ENCODE measurements at places on chromosomes 7 and 10.

GRCh38 chr10:101323495-101323894 lies 30.5 kb upstream of the BTRC start:
- H3K36me3 ChIP-seq: no peaks in the 10 kb centered on the region
- peaks cover 42% of the 10 kb centered on the region for H3K27me3 ChIP-seq
- no peak overlapping the region for H3K27ac ChIP-seq
- peaks cover 3% of the 10 kb centered on the region for H3K4me1 ChIP-seq
- H3K4me3 ChIP-seq: no peak overlapping the region
- no peak for DNase-seq

- H3K4me3 ChIP-seq: no peak overlapping the region
- H3K36me3 ChIP-seq: no peaks in the 10 kb centered on the region
- DNase-seq: no peak
Measured at GRCh38 chr7:124051681-124052377, 19.0 kb upstream of the TMEM229A start.

DNA sequence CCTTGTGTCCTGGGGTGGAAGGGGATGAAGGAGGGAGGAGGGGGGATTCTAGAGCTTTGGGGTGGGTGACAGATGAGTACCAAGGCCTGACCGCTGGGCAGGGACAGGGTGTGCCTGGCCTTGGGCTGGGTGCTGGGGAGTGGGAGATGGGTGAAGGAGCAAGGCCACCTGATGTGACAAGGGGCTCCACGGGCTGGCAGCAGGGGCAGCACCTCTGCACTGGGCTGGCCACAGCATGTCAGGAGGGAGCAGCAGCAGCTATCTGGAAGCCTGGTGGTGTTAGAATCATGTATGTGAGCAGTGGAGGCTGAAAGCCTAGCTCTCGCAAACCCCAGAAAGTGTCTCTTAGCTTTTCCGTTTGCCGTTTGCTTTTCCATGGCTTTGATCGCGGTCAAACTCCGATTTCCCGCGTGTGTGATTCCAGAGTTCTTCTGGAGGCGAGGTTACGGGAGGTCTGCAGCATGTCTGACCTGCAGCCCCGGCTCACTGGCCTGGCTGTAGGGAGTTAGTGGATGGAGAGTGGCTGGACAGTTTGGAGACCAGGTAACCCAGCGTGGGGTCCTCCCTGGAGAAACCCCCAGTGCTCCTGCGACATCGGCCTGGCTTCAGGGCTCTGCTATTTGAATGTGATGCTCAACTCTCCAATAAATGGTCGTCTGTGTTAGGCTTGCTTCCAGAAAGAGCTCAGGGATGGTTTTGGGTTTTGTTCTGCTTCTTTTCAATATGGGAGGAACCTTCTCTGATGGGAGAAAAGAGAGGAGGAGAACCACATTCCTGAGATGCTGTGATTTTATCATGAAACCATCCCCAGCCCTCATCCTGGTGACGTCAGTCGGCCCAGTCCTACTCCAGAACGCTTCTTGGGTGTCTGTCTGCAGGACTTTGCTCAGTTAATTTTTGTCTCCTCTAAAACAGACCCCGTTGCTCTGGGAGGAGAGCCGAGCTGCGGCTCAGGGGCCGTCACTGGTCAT lies 105.5 kb downstream of the CUX1 start:
- peaks cover 19% of the 10 kb centered on the region for H3K4me1 ChIP-seq
- no peaks in the 10 kb centered on the region for H3K27me3 ChIP-seq
- H3K36me3 ChIP-seq: no peaks in the 10 kb centered on the region
- DNase-seq: no peak
- H3K4me3 ChIP-seq: no peak overlapping the region
- H3K27ac ChIP-seq: no peak overlapping the region

GRCh38 chr10:66564287-66564686 lies 361.5 kb upstream of the LRRTM3 start:
- no peak overlapping the region for H3K4me3 ChIP-seq
- no peaks in the 10 kb centered on the region for H3K27me3 ChIP-seq
- no peaks in the 10 kb centered on the region for H3K4me1 ChIP-seq
- no peak overlapping the region for H3K27ac ChIP-seq

GRCh38 chr7:123782071-123782798 lies 33.4 kb upstream of the WASL start:
- DNase-seq: no peak
- H3K4me3 ChIP-seq: no peak overlapping the region
- no peak overlapping the region for H3K27ac ChIP-seq
- H3K27me3 ChIP-seq: peaks cover 14% of the 10 kb centered on the region
- H3K36me3 ChIP-seq: no peaks in the 10 kb centered on the region

GRCh38 chr7:77258593-77258992 lies 59.0 kb upstream of the FGL2 start:
- DNase-seq: no peak

DNA sequence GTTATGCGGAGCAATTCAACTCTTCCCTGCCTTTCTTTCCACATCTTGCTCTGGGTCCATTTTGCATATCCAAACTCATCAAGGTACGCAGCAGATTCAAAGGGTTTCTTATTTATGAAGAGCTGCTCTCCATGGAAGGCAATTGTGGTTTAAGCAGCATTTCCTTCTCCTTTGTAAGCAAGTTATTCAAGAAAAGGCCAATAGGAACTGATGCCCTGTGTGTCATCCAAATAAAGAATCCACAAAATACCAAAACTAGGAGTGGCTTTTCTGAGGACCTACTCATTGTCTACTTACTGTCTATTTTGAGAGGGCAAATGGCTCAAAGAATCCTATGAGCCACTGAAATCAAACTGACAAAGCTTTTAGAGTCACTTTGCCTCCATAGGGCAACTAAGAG lies 253.1 kb downstream of the PTEN start:
- H3K27ac ChIP-seq: no peak overlapping the region
- no peaks in the 10 kb centered on the region for H3K36me3 ChIP-seq
- no peaks in the 10 kb centered on the region for H3K27me3 ChIP-seq
- DNase-seq: no peak

GRCh38 chr7:55387062-55387965 lies 22.2 kb downstream of the LANCL2 start:
- peaks cover 5% of the 10 kb centered on the region for H3K36me3 ChIP-seq
- no peak for DNase-seq

DNA sequence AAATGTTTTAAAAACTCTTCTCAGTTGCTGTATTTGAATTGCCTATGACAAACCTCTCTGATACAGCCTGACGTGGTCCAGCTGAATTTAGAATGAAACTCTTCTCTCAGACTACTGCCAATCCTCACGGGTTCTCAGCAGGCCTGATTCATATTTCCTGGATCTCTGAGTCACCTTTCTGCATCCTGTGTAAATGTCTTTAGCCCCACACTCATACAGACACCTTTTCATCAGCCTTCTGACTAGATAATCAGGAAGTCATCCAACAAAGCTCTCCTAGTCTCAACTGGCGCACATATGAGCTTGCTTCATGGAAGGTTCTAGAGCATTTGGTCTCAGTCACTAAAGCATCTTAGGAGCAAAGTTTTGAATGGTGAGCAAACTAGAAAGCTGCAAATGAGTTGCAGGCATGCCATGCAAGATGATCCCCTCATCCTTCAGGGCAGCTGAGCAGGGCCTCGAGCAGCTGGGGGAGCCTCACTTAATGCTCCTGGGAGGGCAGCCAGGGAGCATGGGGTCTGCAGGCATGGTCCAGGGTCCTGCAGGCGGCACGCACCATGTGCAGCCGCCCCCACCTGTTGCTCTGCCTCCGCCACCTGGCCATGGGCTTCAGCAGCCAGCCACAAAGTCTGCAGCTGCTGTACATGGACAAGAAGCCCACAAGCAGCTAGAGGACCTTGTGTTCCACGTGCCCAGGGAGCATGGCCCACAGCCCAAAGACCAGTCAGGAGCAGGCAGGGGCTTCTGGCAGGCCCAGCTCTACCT lies 182.8 kb downstream of the ARHGAP12 start:
- H3K4me3 ChIP-seq: no peak overlapping the region
- peaks cover 3% of the 10 kb centered on the region for H3K4me1 ChIP-seq
- H3K27ac ChIP-seq: no peak overlapping the region
- no peaks in the 10 kb centered on the region for H3K36me3 ChIP-seq

GRCh38 chr7:138935465-138936011 lies 45.7 kb downstream of the KIAA1549 start:
- H3K4me3 ChIP-seq: no peak overlapping the region
- no peak for DNase-seq
- peaks cover 2% of the 10 kb centered on the region for H3K4me1 ChIP-seq
- peaks cover 20% of the 10 kb centered on the region for H3K27me3 ChIP-seq
- H3K36me3 ChIP-seq: peaks cover 2% of the 10 kb centered on the region

GRCh38 chr10:130339091-130339490 lies 202.9 kb downstream of the GLRX3 start:
- H3K27ac ChIP-seq: no peak overlapping the region
- peaks cover 4% of the 10 kb centered on the region for H3K36me3 ChIP-seq
- DNase-seq: no peak
- H3K4me1 ChIP-seq: peaks cover 2% of the 10 kb centered on the region

- no peaks in the 10 kb centered on the region for H3K36me3 ChIP-seq
- no peak overlapping the region for H3K27ac ChIP-seq
- H3K4me3 ChIP-seq: no peak overlapping the region
- H3K4me1 ChIP-seq: peaks cover 6% of the 10 kb centered on the region
- DNase-seq: no peak
Measured at GRCh38 chr7:36765605-36766004, 41.3 kb upstream of the AOAH start.

GRCh38 chr7:99707096-99707495 lies 27.3 kb upstream of the CYP3A5 start:
- no peaks in the 10 kb centered on the region for H3K4me1 ChIP-seq
- no peak overlapping the region for H3K4me3 ChIP-seq
- no peak overlapping the region for H3K27ac ChIP-seq
- H3K27me3 ChIP-seq: no peaks in the 10 kb centered on the region
- DNase-seq: no peak
- H3K36me3 ChIP-seq: peaks cover 7% of the 10 kb centered on the region

- H3K27me3 ChIP-seq: no peaks in the 10 kb centered on the region
- H3K4me1 ChIP-seq: peaks cover 12% of the 10 kb centered on the region
- H3K36me3 ChIP-seq: peaks cover 2% of the 10 kb centered on the region
- no peak overlapping the region for H3K4me3 ChIP-seq
- no peak for DNase-seq
Measured at GRCh38 chr7:151592868-151593486, 73.3 kb upstream of the RHEB start.

- DNase-seq: no peak
- no peak overlapping the region for H3K27ac ChIP-seq
- H3K4me3 ChIP-seq: no peak overlapping the region
- H3K36me3 ChIP-seq: peaks cover 2% of the 10 kb centered on the region
- peaks cover 51% of the 10 kb centered on the region for H3K27me3 ChIP-seq
- H3K4me1 ChIP-seq: no peaks in the 10 kb centered on the region
Measured at GRCh38 chr7:1219498-1219897, 13.2 kb upstream of the UNCX start.

DNA sequence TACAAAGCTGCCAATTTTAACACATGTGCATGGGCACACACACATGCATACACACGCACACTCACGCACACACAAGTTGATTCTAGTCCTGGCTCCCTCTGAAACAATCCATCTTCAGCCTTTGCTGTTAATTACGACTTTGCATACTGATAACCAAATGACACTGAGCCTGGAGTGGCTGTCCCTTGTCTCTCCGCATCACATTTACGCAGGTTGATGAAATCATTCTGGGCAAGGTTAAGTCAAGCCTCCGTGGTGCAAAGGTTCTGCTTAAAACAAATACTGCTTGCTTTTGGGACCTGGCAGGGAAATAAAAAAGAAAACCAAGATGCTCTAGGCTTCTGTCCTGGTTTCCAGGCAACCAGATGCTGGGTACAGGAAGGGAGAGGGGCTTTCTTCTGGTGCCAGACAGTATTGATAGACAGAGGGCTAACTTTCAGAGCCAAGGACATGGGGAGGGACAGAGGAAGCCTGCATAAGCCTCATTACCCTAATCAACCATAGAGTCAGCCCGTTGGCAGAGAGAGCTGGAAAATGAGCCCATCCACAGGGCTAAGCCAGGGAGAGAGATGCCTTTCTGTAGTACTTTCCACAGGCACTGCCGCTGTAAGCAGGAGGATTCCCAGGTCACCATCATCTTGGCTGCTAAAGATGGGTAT lies 233.0 kb downstream of the WDR11 start:
- no peak for DNase-seq
- H3K36me3 ChIP-seq: no peaks in the 10 kb centered on the region
- H3K27me3 ChIP-seq: peaks cover 12% of the 10 kb centered on the region
- H3K4me3 ChIP-seq: no peak overlapping the region
- no peak overlapping the region for H3K27ac ChIP-seq

DNA sequence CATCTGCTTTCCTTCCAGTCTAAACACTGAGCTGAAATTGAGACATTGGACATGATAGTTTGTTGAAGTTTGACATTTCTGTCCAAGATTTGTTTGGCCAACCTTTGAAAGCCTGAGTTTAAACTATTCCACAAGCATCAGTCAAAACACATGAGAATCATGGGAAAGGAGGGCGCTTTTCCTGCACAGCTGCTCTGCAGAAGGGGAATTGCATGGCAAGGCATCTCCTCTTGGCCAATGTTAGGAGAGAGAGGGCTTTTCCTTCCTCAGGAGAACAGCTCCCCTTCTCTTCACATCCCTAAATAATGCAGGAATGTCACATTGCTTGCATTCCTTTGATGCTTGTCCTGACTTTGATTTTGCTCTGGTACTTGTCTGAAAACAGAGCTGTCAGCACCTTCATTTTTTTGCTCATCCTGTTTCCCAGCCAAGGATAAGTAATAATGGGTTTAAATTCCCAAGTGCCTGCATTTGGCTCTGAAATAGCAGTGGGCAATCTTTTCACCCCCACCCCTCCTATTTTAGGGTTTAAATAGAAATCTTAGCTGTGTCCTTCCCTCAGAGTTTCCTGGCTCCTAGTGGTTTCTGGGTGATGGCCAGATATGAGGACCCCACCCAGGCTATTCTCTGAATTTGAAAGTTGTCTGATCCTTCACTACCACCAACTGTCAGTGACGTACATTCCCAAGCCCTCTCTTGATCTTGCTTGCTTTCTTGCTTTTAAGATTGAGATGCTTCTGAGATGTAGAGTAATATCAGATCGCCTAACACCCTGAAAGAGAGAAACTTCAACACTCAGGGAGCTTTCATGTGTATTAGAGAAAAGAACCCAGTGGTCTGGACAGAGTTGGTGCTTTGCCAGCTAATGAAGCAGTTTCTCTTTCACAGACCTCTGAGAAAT lies 75.2 kb upstream of the NPVF start:
- no peak for DNase-seq
- H3K4me3 ChIP-seq: no peak overlapping the region

- no peak overlapping the region for H3K4me3 ChIP-seq
- DNase-seq: no peak
- H3K36me3 ChIP-seq: peaks cover 7% of the 10 kb centered on the region
- peaks cover 2% of the 10 kb centered on the region for H3K4me1 ChIP-seq
- H3K27me3 ChIP-seq: no peaks in the 10 kb centered on the region
Measured at GRCh38 chr10:114442091-114442630, 37.9 kb upstream of the AFAP1L2 start.

DNA sequence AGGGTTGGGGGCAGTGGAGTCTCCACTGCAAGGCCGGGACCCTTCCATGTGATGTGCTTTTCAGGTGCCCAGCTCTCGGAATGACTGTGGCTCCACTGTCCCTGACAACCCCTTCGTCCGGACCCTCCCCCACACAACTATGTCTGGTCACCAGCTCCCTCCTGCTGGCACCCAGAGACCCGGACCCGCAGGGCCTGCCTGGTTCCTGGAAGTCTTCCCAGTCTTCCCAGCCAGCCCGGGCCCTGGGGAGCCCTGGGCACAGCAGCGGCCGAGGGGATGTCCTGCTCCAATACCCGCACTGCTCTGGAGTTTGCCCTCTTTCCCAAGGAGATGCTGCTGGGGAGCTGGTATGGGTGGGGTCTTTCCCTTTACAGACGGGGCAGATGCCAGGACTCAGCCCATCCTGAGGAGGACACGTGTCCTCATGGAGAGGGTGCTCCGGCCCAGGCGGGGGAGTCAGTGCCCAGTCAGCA lies 5.5 kb downstream of the ATP6V0E2 start:
- H3K4me3 ChIP-seq: no peak overlapping the region
- H3K27ac ChIP-seq: no peak overlapping the region
- H3K36me3 ChIP-seq: no peaks in the 10 kb centered on the region
- DNase-seq: no peak
- H3K4me1 ChIP-seq: peaks cover 22% of the 10 kb centered on the region

Data from T-helper 17 cell (primary cell).